Regular cardiac myocyte (primary cell): ENCODE measurements at places on chromosomes 13 and 19. TPM values are rescaled to one million over a fixed set of nuclear protein-coding genes. Genes with fewer than 3 reads are reported as not detected.

The KLK3 gene
- total RNA-seq = not detected in 2 replicates

The CYP4F2 gene
- not detected in 2 replicates for total RNA-seq

The ELSPBP1 gene
- total RNA-seq = not detected in 2 replicates

The GPR18 gene
- total RNA-seq = not detected in 2 replicates

The RXFP2 gene
- not detected in 2 replicates for total RNA-seq

The LENG8 gene
- 29.1 and 39.2 TPM in 2 replicates for total RNA-seq

The ZMYM5 gene
- total RNA-seq = 8.4 and 12.1 TPM in 2 replicates

The CTXN1 gene
- 1.2 and 1.4 TPM in 2 replicates for total RNA-seq

The TSHZ3 gene
- 7.1 and 8.7 TPM in 2 replicates for total RNA-seq

The SAE1 gene
- total RNA-seq = 94.4 and 192 TPM in 2 replicates

The KIR3DL2 gene
- not detected in 2 replicates for total RNA-seq

The RASGRP4 gene
- not detected in 2 replicates for total RNA-seq

The SIGLEC8 gene
- total RNA-seq = not detected in 2 replicates
